ENCODE measurements at places on chromosomes 3 and 15.

DNA sequence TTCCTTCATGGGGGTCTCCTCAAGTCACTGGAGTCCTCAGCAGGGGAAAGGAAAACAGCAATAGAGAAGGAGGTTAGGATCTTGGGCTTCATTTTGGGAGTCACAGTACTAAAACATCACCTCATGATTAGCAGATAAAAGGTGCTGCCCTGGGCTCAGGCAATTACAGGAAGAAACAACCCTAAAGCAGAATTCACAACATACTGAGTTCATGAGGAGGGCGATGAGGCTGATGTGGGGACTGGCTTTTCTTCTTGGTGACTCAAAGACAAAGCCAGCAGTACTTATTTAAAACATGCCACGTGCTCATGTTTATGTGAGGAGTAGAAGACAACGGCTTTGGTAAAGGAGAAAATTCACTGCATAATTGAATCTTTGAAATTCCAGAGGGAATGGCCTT, 822.3 kb upstream of the CFAP20DC start:
- no peak for DNase-seq

- DNase-seq, result no peak
Observed at GRCh38 chr3:112128843-112129727, 4.0 kb downstream of the GCSAM start.

GRCh38 chr15:101039461-101039860, 120.3 kb downstream of the LRRK1 start:
- DNase-seq, result no peak

- DNase-seq, result no peak
Observed at GRCh38 chr3:126957776-126958637, 24.9 kb upstream of the PLXNA1 start.

GRCh38 chr15:39131609-39132008, 449.3 kb upstream of the THBS1 start:
- no peak for DNase-seq

DNA sequence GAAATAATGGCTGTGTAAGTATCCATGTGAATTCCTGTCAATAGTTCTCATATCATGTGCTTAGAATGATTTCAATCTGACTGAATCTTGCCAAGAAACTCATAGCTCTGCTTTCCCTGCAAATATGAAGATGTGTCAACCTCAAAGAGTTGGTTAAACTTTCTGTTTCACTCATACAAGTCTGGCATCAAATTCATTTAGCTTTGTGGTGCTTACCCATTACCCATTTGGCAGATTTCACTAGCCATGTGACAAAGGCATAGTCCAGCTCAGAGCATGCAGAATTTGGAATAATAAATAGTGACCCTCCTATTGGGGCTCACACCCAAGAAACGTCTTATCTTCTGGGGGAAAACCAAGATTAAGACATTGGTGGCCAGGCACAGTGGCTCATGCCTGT, 256.6 kb upstream of the TPRG1 start:
- no peak for DNase-seq

- no peak for DNase-seq
Observed at GRCh38 chr15:36996121-36996520, 104.2 kb downstream of the MEIS2 start.

DNA sequence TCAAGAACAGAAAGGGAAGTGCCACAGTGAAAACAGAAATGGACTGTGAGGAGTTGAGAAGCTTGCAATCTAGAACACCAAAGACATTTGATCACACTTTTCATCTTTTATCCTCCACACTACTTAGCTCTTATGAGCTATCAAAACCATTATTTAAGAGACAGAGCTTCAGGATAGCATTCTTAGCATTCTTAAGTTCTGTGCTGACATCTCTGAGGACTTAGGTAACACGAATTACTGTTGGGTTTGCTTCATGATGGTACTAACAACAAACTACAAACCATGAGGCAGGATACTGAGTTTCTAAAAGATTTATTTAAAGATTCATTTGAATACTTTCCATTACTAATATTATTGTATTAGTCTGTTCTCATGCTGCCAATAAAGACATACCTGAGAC, 1038.6 kb downstream of the TUSC7 start:
- DNase-seq, result no peak

GRCh38 chr3:102144063-102144462, 290.8 kb upstream of the ZPLD1 start:
- no peak for DNase-seq

DNA sequence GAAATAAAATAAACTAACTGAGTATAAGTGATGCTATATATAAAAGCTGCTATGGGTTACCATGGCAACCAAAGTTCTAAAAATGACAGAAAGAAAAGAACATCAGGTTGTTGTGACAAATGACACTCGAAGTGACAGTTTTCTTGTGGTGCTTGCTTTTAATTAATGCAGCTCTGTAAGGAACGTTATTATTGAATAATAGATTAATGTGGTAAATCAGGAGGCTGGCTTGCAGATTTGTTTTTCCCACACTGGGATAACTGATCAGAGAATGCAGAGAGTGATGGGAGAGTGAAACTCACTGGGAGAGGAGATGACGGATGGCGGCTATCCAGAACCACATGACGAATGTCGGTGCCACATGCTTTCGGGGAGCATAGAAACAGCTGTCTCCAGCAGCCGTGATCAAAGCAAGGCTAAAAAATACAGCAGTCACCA, 207.0 kb upstream of the ATP10A start:
- no peak for DNase-seq

- no peak for DNase-seq
Observed at GRCh38 chr3:87229113-87229512, 2.0 kb downstream of the CHMP2B start.

DNA sequence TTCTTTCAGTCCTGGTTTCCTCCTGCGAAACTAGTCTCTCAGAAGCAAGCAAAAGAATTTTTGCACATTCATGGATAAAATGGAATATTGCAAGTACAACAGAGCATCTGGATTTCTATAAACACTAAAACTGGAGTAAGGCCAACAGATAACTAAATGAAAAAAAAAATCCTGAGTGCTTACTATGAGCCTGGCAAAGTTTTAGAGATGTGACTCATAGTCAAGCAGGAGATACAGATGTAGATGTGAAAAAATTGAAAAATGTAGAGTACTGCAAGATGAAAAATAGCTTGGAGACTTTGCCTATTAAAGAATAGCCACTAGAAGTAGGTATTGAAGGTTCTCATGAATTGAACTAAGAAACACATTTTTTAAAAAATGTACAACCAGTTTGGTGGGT, 397.4 kb downstream of the OTOL1 start:
- no peak for DNase-seq

- no peak for DNase-seq
Observed at GRCh38 chr3:69649120-69650065, 89.9 kb upstream of the MITF start.

- peak; percentile 39 for DNase-seq
Observed at GRCh38 chr3:46959161-46959511, 17.4 kb downstream of the CCDC12 start.

DNA sequence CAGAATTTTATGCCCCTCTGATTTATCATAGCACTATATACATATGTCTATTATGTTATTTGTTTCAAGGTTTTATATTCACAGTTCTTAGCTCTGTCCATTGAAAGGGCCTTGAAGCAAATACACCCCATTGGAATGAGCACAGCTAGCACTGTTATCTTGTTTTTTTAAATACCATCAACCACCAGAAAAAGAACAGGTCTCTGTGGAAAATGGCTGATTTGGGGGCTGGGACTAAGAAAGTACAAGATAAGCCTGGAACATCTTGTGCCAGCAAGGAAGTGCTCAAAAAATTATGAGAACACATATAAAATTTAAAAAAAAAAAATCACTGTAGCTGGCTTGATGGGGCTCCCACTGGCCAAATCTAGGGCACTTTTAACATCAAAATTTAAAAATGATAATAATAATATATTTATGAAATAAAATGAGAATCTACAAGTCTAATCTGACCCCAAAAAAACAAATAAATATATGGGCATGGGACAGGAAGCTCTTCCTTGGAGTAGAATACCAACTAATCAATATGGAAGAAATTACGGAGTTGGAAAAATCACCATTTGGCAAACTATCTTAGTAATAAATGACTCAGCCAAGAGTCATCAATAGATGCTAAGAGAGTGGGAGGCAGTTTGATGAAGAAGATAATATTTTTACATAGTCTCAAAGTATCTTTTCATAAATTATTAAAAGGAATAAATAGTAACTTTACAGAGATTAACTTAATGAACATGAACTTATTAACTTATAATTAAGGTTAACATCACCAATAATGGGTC, 20.5 kb downstream of the IFT80 start:
- no peak for DNase-seq

GRCh38 chr15:31476866-31477265, 150.2 kb downstream of the KLF13 start:
- no peak for DNase-seq

DNA sequence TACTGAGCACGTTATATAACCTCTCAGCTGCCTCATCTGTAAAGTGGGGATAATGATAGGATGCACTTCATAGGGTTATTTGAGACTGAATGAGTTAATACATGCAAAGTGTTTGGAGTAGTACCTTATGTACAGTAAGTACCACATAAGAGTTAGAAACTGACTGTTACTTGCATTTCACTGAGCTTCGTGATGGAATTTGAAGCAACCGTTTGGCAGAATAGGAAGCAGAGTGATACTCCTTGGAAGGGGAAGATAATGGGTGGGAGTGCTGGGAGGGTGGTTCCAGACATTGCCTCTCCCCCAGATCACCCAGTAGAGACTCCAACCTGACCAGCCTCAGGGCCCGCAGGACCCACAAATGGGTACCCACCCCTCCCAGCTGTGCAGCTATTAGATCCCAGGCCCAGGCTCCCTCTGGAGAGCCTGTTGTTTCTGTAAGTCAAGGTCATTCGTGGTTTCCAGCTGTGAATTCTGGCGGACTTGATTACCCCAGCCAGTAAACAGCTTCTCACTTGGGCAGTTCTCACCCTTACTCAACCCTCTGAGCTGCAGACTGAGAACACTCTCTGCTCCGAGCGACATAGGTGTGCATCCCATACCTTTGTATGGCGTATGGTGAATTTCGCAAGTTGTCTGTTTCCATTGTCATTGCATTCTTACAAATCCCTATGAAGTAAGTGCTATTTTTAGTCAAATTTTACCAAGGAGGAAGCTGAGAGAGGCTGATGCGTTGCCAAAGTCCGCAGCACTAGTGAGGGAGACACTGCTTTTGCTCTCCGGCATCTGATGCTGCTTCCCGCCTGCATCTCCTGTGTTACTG, 11.1 kb downstream of the ALPK3 start:
- DNase-seq, result no peak

GRCh38 chr3:135915206-135915605, 50.3 kb upstream of the PPP2R3A start:
- DNase-seq, result no peak

DNA sequence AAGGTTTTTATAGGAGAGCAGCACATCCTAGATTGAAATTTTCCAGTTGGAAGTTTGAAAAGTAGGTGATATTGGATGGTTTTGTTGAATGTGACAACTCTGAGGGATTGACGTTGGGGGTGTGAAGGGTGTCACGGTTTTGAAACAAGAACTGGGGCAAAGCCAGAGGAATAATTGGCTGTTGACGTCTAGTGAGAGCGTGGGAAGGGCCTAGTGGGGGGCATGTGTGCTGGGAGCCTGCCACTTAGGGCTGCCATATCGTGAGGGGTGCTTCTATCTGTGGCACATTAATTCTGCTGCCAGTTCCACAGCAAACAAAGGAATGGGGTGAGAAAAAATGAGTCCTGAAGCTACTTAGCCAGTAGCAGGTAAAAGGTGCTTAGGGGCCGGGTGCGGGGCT, 129.4 kb downstream of the LRIG1 start:
- no peak for DNase-seq

- no peak for DNase-seq
Observed at GRCh38 chr15:27746401-27746955, 352.6 kb downstream of the OCA2 start.

DNA sequence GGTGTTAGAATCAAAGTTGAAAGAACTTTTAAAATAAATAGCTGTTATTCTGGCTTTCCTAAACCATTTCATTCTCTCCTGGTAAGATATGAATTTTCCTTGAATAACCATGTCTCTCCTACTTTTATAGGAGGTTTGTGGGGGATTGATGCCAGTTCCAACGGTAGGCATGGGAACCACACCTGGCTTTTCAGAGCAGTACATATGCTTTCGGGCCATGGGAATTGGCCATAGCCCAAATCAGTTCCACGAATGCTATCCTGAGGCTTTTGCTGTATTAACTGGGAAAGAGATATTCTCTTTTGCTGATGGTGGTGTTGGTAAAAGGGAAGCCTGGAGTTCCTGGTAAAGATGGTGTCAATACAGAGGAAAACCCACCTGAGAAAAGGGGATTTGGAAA, 396.2 kb upstream of the ZNF385D start:
- DNase-seq, result no peak

DNA sequence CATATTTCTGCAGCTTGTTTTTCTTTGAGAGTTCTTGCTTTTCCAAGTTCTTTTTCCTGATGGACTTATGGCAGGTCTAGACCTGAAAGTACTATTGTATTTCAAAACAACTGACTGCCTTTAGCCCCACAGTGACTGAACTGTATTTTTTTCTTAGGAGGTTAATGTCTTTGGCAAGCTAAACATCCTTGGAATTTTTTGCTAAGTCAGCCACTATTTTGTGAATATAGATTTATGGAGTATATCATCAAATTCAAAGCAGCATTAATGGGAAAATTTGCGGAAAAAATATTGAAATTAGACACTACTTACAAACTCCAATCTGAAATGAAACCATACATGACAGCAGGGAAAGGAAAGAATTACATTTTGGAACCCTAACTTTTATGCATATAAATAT, 8.6 kb downstream of the PIK3CA start:
- DNase-seq, result no peak

DNA sequence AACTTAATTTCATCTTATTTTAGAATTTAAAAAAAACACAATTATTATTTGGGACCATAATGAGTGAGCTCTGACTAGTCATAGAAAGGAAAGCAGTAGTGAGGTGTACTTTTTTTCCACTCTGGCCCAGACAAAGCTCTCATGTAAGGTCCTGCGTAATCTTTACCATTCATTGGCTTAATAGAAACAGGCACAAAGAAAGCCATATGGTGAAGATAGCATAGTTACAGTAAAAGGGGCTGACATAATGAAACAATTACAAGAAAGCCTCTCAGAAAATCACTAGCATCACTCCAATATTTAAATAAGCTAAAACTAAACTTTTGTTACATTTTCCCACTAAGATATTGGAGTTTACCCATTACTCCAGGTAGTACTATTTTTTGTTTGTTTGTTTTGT, 384.6 kb upstream of the ALCAM start:
- no peak for DNase-seq

- no peak for DNase-seq
Observed at GRCh38 chr3:139326707-139327106, 17.1 kb upstream of the MRPS22 start.

GRCh38 chr15:52511084-52511483, 17.6 kb downstream of the MYO5A start:
- no peak for DNase-seq

DNA sequence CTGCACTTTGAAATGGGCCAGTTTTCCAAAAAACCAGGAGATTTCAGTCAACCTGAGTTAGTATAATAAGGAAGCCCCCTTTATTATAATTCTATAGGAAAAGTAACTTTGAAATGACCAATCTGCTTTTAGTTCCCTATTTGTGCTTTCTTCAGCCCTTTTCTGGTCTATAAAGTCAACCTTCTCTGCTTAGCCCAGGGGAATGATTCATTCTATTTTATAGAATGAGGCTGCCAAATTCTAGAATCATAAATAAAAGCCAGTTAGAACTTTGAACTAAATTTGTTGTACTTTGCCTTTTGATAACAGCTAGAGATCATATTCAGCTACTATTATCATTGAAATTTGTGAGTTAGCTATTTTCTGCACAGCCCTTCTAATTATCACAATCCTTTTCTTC, 24.7 kb downstream of the CIP2A start:
- no peak for DNase-seq
